ENCODE measurements at places on chromosomes 1 and 21. TPM values are rescaled to one million over a fixed set of nuclear protein-coding genes. Genes with fewer than 3 reads are reported as not detected.

The ADAR gene
- total RNA-seq = 173 TPM

The PPM1J gene
- total RNA-seq = 1.6 TPM

The MATN1 gene
- 0.36 TPM for total RNA-seq

The VCAM1 gene
- total RNA-seq = 32.8 TPM

The RFX5 gene
- 31.3 TPM for total RNA-seq

The KCNK2 gene
- total RNA-seq = 200 TPM

The GBP4 gene
- total RNA-seq = 0.97 TPM

The BSND gene
- total RNA-seq = not detected

The PLPP3 gene
- total RNA-seq = 851 TPM

The PRDM16 gene
- total RNA-seq = 0.32 TPM

All from hair follicle dermal papilla cell (primary cell).